Calu3 (cell line): ENCODE measurements at places on chromosomes 13 and 19. TPM values are rescaled to one million over a fixed set of nuclear protein-coding genes. Genes with fewer than 3 reads are reported as not detected.

- H3K27ac ChIP-seq, result no peak overlapping the region
- no peaks in the 10 kb centered on the region for H3K27me3 ChIP-seq
- no peak overlapping the region for H3K4me3 ChIP-seq
Measured at GRCh38 chr13:44459674-44460073, 86.0 kb downstream of the SERP2 start.

DNA sequence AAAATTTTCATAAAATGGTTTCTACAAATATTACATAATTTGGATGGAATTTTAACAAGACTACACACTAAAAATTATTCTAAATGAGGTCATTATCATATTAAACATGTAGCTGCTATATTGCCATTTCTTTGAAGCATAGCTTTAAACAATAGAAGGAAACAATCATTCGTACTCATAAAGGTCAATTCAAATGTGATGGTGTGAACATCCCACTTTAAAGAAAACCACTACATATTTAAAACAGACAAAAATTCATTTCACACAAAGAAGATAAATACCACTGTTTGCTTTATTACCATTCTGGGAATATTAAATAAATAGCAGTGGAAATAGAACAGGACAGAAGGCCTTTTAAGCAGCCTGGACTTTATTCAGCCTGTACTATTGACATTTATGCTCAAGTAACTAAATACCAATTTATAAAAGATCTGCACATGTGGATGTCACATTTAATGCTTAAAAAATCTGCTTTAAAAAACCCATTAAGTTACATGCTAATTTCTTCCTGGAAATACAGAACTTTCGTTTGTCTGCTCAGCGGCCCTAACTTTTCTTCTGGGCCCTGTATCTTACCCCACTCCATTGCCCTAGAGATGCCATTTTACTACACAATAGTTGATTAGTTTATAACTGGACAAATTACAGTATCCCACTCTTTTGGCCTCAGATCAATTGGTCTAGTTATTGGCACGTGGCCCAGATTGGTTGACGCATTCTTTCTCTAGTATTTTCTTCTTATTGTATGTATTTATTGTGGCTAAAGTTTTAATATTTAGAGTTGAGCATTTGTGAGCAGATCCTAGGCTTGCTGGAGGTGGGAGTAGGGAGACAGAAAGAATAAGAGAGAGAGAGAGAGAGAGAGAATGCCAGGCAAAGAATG is 215.1 kb upstream of the SPRY2 start:
- no peak overlapping the region for H3K27ac ChIP-seq
- DNase-seq, result no peak
- H3K36me3 ChIP-seq, result no peaks in the 10 kb centered on the region
- no peaks in the 10 kb centered on the region for H3K27me3 ChIP-seq
- H3K4me3 ChIP-seq, result no peak overlapping the region

DNA sequence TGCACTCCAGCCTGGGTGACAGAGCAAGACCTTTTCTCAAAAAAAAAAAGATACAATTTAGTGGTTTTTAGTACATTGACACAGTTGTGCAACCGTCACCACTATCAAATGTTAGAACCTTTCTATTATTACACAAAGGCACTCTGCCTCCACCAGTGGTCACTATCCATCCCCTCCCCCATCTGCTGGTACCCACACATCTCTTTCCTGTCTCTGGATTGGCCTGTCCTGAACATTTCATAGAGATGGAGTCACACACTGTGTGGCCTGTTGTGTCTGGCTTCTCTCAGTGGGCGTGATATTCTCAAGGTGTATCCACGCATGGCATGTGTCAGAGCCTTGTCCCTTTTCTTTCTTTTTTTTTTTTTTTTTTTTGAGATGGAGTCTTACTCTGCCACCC is 11.2 kb downstream of the KDM4B start:
- H3K4me1 ChIP-seq, result no peaks in the 10 kb centered on the region
- H3K27me3 ChIP-seq, result no peaks in the 10 kb centered on the region
- H3K27ac ChIP-seq, result no peak overlapping the region
- DNase-seq, result no peak

DNA sequence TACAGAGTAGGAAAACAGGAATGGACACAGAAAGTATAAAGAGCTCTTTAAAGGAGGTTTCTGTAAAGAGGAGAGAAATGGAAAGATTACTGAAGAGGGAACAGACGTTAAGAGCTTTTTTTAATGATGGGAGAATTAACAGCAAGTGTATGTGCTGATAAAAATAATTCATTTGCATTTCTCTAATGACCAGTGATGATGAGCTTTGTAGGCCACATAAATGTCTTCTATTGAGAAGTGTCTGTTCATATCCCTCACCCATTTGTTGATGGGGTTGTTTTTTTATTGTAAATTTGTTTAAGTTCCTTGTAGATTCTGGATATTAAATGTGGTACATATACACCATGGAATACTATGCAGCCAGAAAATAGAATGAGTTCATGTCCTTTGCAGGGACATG is 40.0 kb downstream of the MYO16 start:
- H3K27ac ChIP-seq, result no peak overlapping the region
- H3K36me3 ChIP-seq, result no peaks in the 10 kb centered on the region
- no peaks in the 10 kb centered on the region for H3K27me3 ChIP-seq
- H3K4me3 ChIP-seq, result no peak overlapping the region
- DNase-seq, result no peak
- H3K4me1 ChIP-seq, result no peaks in the 10 kb centered on the region

DNA sequence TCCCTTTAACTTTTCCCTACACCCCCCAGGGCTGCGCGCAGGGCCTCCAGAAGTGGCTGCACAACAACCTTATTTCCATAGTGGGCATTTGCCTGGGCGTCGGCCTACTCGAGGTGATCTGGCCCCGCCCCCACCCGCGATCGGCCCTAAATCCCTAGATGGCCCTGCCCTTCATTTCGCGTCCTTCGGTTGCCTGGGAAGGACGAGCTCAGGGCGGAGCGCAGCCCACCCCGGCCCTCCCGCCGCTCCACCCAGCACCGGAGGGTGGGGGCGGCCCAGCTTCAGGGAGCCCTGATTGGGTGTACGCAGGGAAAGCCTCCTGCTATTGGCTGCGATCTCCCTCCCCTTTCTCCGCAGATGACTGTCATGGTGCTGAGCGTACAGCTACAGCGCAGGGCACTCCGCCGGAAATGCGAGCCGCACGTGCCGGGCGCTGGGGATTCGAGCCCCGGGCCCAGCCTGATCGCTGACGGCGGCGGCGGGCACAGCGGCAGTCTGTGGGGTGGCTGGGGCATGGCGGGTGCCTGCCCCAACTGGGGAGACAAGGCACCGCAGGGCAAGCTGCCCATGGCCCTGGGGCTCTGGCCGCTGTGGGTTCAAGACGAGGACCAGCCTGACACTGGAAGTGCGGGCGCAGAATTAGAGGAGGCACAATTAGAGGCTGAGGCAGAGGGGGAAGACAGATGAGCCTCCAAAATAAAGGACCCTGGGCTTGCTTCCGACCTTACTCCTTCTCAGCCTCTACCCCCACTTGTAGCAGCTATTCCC is 4.3 kb downstream of the CD37 start:
- peaks cover 65% of the 10 kb centered on the region for H3K27me3 ChIP-seq
- H3K27ac ChIP-seq, result no peak overlapping the region
- H3K4me1 ChIP-seq, result peaks cover 10% of the 10 kb centered on the region
- no peak for DNase-seq

DNA sequence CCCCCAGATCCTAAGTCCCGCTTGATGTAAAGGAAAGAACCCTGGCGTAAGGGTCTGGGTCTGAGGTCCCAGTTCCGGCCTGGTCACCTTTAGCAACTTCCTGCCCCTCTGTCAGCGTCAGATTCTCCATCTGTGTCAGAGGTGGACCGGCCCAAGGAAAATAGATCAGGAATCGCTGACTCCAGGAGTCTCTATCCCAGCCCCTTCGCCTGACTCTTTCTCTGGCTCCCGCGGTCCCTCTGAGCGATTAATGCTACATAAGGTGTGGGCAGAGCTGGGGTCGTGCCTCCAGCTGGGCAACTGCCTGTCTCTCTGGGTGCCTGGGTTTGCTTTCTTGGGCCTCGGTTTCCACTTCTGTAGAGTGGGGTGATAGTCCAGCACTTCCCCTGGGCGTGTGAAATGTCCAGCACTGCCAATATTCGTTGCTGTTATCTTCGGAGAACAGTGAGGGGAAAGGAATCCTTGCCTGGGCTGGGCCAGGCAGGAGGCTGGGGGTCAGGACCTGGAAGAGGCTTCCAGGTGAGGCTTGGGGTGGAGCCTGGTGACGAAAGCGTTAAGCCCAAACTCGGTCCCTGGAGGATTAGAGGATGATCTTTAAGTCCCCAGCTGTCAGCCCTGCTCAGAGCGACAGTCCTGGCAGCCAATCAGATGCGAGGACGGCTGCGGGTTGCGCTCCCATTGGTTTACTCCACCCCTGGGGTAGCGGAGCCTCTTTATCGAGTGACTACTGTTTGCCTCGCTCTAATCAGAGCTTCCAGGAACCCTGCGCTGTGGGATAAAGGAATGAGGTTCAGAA is 767 bp downstream of the ABCA7 start:
- H3K4me1 ChIP-seq, result peaks cover 9% of the 10 kb centered on the region
- H3K27ac ChIP-seq, result peak overlapping the region; percentile 81
- peaks cover 58% of the 10 kb centered on the region for H3K36me3 ChIP-seq
- H3K4me3 ChIP-seq, result peak overlapping the region; percentile 86
- peak; percentile 86 for DNase-seq

DNA sequence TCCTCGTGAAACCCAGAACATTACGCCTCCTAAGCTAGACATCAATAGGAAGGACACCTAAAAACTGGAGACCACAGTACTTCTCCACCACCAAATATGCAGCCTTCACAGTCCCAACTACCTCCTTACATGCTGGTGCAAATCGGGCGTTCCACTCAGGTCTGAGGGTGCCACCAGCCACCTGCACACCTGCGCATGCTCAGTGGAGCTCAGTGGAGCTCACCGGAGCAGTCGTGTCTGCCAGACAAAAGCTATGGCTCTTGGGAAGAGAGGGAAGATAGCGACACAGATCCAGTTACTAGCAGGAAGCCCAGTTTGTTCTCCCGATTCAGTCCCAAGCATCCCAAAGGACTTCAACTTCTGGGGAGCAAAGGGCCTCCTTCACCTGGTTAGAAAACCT is 237.1 kb downstream of the TSHZ3 start:
- no peak overlapping the region for H3K4me3 ChIP-seq
- no peaks in the 10 kb centered on the region for H3K27me3 ChIP-seq
- no peaks in the 10 kb centered on the region for H3K4me1 ChIP-seq
- H3K27ac ChIP-seq, result no peak overlapping the region
- no peak for DNase-seq

DNA sequence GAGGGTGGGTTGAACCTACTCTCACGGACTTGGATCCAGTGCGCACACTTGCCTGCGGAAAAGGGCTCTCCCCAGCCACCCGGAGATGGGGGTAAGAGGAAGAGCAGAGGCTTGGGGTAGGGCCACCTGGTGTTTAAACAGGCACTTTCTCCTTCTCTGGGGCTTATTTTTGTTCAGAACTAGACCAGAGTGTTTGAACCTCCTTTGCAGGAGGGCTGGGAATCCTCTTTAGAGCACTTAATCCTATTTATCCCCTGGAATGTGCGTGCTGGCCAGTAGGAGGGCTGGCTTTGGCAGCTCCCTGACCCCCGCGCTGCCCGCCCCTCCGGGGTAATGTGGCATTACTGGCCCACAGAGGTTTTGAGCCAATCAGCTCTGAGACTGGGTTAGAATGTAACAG is 2.0 kb downstream of the RGS9BP start:
- H3K36me3 ChIP-seq, result peaks cover 27% of the 10 kb centered on the region
- H3K4me3 ChIP-seq, result no peak overlapping the region
- H3K4me1 ChIP-seq, result peaks cover 21% of the 10 kb centered on the region
- H3K27ac ChIP-seq, result no peak overlapping the region
- H3K27me3 ChIP-seq, result peaks cover 25% of the 10 kb centered on the region
- no peak for DNase-seq

- no peaks in the 10 kb centered on the region for H3K4me1 ChIP-seq
- no peak overlapping the region for H3K4me3 ChIP-seq
- no peaks in the 10 kb centered on the region for H3K36me3 ChIP-seq
- H3K27me3 ChIP-seq, result peaks cover 17% of the 10 kb centered on the region
Measured at GRCh38 chr13:99829593-99830239, 141.9 kb downstream of the ZIC5 start.

- H3K4me3 ChIP-seq, result peak overlapping the region; percentile 78
- H3K27me3 ChIP-seq, result no peaks in the 10 kb centered on the region
- peaks cover 10% of the 10 kb centered on the region for H3K4me1 ChIP-seq
- peak overlapping the region; percentile 34 for H3K27ac ChIP-seq
Measured at GRCh38 chr13:24161010-24161775, 673 bp downstream of the SPATA13 start.

DNA sequence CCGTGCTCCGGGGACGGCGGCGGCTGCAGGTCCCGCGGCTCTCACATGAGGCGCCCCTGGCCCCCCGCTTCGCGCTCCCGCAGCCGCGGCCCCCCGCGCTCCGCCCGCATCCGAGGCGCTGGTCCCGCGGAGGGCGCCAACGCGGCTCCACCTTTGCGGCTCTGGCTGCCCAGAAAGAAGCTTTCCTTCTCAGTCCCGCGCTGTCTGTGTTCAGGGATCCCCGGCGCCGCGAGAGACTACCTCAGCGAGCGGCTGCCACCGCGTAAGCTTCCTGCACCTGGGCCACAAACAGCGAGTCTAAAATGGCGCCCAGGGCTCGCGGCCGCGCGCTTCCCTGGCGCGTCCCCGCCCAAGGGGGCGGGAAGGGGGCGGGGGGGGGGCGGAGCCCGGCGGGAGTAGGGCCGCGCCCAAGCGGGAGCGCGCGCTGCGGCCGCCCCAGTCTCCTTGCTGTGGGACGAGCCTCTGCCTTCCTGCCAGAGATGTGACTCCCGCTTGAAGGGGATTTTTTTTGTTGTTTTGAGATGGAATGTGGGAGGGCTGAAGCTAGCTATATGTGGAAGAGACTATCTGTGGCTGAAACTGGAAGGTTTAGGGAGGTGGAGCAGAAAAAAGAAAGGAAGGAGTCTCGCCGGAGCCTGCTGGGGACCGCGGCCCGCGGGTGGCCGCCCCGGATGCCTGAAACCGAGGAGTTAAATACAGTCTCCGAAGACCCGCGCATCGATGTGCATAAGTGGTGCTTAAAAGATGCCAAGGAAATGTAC is at the start of gene FBXL3:
FBXL3 (minus strand) TSS at position 299 of the 761 bp plus-strand sequence. CDS start 5,299 bp downstream, outside the sequence.
- H3K27ac ChIP-seq, result peak within 1 kb of the TSS; percentile 81
- DNase-seq, result peak; percentile 49
- no peaks in the 10 kb centered on the region for H3K27me3 ChIP-seq
- peak within 1 kb of the TSS; percentile 92 for H3K4me3 ChIP-seq

GRCh38 chr13:110726726-110727125 is 13.2 kb downstream of the ING1 start:
- H3K27ac ChIP-seq, result no peak overlapping the region
- no peaks in the 10 kb centered on the region for H3K4me1 ChIP-seq
- H3K4me3 ChIP-seq, result no peak overlapping the region
- DNase-seq, result no peak

- DNase-seq, result no peak
- no peak overlapping the region for H3K4me3 ChIP-seq
Measured at GRCh38 chr13:27466513-27466912, 16.1 kb upstream of the MTIF3 start.

DNA sequence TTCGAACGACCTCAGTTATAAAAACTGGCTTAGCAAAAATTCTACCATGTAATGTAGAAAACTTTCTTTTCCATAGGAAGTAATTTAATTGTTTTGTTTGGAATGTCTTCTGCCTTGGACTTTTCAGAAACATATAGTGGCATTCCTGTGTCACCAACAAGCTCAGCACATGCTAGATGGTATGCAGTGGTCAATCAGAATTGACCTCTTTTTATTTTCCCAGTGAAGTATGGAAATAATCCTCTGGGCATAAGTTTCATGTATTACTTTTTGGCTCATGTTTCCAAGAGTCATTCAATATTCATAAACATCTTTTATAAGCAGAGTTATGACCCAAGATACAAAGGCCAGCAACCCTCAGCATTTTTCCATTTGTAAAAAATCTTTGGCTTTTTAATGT is 33.6 kb downstream of the NALCN start:
- H3K4me3 ChIP-seq, result no peak overlapping the region
- no peak for DNase-seq
- H3K4me1 ChIP-seq, result no peaks in the 10 kb centered on the region
- H3K27ac ChIP-seq, result no peak overlapping the region
- H3K36me3 ChIP-seq, result no peaks in the 10 kb centered on the region

Gene IL12RB1
- total RNA-seq, result not detected in 2 replicates

Gene CD70
- total RNA-seq, result 0.68 TPM in 1 of 2 replicates, not detected in the other

Gene GRK1
- total RNA-seq, result not detected in 2 replicates

Gene ADAMTS10
- total RNA-seq, result 0.76 TPM in 1 of 2 replicates, not detected in the other

Gene PPP1R12C
- 140 and 151 TPM in 2 replicates for total RNA-seq
